ENCODE measurements at places on chromosomes 1 and 21.

DNA sequence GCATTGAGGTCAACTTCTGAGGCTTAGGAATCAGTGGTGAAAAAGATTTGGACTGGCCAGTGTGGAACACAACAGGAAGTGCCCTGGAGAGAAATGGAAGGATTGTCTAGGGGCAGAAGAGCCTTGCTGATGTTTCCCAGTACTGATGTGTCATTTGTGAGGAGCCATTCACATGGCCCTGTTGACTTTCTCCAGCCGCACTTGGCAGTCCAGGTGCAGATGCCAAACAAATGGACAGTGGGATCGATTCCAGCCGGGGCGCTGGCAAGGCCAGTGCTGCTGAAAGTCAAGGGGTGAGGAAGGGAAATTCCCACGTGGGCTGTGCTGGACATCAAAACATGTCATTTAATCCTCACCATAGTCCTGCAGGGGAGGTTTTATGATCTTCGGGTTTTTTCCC, 4.9 kb upstream of the TRIM63 start:
- DNase-seq: no peak

- DNase-seq: no peak
These were observed 40.1 kb upstream of the MYSM1 start for GRCh38 chr1:58739856-58740466.

- no peak for DNase-seq
These were observed 8.4 kb downstream of the WDR64 start for GRCh38 chr1:241660424-241660972.

GRCh38 chr1:3898994-3899753, 898 bp downstream of the C1orf174 start:
- no peak for DNase-seq

- no peak for DNase-seq
These were observed 24.4 kb downstream of the KRTAP10-1 start for GRCh38 chr21:44515359-44516165.

DNA sequence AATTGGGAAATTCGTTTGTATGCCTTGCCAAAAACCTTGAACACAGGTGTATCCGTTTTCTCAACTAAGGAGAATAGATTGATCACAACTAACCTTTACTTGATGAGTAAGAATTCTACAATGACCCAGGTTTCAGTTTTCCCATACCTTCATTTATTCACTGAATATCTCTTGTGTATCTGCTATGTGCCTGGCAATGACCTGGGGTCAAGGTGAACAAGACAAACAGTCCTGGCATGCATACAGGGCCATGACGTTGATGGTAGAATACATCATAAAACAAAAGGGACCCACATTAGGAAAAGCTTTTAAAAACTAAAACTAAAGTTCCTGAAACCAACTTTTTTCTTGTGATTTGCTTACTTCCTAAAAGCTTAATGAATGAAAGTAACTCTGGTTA, 32.1 kb upstream of the EXOSC10 start:
- DNase-seq: no peak

DNA sequence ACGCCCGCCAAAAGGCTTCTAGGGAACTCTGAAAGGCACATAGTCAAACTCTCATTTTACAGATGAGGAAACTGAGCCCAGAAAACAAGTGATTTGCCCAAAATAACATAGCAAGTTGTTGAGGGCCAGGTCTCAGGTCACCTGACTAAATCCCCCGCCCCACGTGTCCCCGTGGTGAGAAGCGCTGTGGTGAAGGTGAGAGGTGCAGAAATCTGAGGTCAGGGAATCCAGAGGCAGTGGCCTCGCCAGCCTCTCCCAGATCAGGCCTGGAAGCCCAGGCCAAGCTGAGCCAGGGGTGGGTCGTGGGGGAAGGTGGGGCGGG, 5.1 kb downstream of the HDGF start:
- DNase-seq: no peak

GRCh38 chr1:224054611-224055010, 59.3 kb upstream of the FBXO28 start:
- DNase-seq: no peak

Data from activated T-cell treated with anti-CD3 and anti-CD28 coated beads for 1 hour (primary cell).